NCI-H1105 (cell line): ENCODE measurements at places on chromosomes 1 and 21.

DNA sequence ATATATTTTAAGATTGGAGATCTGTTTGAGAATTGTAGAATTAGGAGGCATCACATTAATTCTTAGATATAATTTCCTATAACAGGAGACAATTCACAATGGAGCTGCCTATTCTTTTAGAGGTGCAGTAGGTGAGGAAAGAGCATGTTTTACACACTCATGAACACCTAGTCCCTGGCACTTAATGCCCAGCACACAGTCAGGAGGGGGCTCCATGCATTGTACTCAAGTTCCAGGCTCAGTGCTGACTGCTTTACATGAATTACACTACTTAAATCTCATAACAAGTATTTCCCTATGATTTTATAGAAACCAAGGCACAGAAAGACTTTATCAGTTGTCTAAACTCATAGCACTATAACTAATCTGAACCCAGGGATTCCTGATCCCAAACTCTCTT, 360 bp upstream of the GBP3 start:
- DNase-seq, result no peak

DNA sequence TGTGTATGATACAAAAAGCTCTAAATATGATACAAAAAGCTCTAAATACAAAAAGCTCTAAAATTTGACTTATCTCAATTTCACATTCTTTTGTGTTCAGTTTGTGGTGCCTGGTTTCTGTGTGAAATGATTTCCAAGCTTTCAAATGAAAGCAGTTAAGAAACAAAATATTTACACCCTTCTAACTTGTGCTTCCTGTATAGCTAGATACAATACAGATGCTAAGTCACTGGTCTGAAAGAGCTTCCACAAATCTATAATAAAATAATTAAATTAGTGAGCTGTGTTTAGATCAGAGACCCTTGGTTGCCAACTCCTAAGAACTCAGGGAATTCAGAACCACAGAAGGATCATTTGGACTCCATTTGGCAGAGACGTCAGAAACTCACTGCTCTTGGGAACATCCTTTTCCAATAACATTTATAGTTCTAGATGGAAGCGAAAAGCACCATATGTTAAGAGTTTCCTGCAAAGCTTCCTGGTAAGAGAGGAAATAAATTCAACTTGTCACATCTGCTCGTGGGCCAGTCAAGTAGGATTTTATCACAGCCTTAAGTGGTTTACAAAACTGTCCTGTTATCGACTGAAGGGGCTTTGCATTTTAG, 1079.1 kb downstream of the ADGRL2 start:
- no peak for DNase-seq

- DNase-seq, result no peak
These were observed 306.2 kb downstream of the TTLL7 start for GRCh38 chr1:83692524-83693381.

GRCh38 chr1:67896826-67897225, 63.6 kb upstream of the GNG12 start:
- DNase-seq, result no peak

- no peak for DNase-seq
These were observed at the start of gene ACTA1 for GRCh38 chr1:229434005-229434640. ACTA1 (minus strand) TSS chr1:229434094; CDS start chr1:229433115, 979 bp downstream.

GRCh38 chr1:184157394-184157742, 105.8 kb downstream of the TSEN15 start:
- DNase-seq, result no peak

GRCh38 chr1:232597721-232598120, 32.2 kb downstream of the SIPA1L2 start:
- DNase-seq, result no peak
